ENCODE measurements at places on chromosomes 7 and 10. TPM values are rescaled to one million over a fixed set of nuclear protein-coding genes. Genes with fewer than 3 reads are reported as not detected.

DNA sequence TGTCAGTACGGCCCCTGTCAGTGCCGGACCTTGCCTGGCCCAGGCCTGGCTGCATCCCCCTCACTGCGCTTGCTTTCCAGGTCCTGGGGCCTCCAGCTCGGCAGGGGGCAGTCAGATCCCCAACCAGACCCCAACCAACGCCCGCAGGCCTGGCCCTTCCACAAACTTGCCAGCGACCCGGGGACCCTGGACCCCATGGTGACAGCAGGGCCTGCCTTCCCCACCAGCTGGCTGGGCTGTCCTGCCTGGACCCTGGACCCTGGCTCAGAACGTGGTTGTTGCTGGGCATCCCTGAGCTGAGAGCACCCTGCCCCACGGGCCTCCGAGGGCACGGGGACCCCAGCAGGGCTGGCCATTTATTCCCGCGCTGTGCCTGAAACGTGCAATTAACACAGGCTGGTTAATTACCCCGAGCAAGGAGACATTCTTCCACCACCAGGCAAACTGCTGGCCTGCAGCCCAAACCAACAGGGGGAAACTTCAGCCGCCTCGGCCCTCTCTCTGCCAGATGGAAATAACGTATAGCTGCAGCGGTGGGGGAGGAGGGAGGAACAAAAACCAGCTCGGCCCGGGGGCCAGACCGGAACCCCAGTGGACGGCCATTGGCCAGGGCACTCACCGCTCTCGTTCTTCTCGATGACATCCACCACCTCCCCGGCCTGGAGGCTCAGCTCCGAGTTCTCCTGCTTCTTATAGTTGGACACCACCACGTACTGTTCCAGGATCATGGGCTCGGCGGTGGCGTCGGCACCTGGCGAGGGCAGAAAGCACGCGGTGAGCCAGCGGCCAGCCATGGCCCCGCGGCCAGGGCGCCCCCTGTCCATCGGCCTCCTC, 167.1 kb downstream of the NEURL1 start:
- no peak for DNase-seq

EPDR1 gene
- total RNA-seq: 38.7 TPM

POP7 gene
- 25.1 TPM for total RNA-seq

GRCh38 chr7:83040484-83040883, 122.2 kb downstream of the PCLO start:
- no peak for DNase-seq

TPST1 gene
- 4.8 TPM for total RNA-seq

- no peak for DNase-seq
Observed at GRCh38 chr10:15485684-15486316, 114.7 kb upstream of the FAM171A1 start.

DNA sequence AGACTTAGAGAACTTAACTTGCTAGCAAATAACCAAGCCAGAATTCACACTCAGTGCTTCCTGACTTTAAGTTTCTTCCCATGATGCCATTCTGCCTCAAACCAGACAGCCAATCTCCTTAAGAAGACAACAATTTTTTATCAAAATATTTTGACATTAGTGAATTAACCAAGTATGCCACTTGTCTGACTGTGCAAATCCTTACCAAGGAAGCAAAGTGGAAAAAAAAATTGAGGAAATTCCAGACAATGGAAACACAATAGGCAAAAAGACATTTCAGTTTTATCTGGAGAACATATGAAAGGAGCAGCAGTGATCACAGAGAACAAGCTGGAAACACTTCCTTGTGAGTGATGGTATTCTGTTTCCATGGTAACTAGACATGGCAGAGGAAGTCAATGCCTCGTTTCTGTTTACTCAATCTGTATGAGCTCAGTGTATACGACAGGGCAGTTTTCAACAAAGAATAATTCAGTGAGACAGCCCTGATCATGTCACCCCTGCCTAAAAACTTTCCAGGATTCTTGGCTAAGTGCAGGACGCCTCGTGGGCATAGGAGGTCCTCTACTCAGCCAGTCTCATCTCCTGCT, 114.2 kb downstream of the DYNC1I1 start:
- DNase-seq: no peak

DNA sequence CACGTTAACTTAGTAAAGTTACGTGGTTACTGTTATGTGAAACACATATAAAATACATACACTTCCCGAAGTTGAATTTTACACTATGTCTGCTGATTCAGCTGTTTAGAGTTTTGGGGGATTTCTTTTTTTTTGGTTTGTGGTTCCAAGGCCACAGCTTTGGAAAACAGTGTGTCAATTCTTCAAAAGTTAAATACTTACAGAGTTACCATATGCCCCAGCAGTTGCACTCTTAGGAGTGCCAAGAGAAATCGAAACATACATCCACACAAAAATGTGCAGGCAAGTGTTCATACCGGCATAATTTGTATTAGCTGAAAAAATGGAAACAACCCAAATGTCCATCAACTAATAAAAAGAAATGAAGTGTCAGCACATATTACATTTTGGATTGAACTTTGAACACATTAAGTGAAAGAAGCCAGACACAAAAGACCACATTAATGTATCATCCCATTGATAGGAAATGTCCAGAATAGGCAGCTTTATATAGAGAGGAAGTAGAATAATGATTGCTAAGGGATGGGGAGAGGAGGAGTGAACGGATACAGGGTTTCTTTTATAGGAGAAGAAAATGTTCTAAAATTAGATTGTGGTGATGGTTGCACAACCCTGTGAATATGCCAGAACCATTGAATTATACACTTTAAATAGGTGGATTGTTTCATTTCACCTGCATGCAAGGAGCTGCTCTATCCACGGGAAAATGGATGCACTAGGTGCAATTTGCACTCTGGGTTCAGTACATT, 17.6 kb downstream of the APBB1IP start:
- no peak for DNase-seq

WASHC2A gene
- 28.4 TPM for total RNA-seq

DNA sequence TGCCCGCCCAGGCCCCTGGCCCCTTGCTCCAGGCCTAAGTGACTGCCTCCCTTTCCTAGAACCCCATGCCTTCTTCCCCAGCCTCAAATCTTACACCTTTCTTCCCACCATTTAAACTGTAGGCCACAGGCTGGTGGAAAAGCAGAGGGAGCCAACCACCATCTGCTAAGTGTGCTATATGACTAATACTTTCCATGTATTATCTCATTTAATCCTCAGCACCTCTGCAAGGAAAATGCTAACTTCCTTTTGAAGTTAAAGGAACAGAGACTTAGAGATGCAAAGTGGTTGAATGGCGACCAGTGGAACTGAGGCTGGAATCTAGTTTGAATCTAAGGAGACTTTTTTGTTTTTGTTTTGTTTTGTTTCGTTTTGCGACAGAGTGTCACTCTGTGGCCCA, 17.8 kb upstream of the MTPAP start:
- DNase-seq: no peak

DNA sequence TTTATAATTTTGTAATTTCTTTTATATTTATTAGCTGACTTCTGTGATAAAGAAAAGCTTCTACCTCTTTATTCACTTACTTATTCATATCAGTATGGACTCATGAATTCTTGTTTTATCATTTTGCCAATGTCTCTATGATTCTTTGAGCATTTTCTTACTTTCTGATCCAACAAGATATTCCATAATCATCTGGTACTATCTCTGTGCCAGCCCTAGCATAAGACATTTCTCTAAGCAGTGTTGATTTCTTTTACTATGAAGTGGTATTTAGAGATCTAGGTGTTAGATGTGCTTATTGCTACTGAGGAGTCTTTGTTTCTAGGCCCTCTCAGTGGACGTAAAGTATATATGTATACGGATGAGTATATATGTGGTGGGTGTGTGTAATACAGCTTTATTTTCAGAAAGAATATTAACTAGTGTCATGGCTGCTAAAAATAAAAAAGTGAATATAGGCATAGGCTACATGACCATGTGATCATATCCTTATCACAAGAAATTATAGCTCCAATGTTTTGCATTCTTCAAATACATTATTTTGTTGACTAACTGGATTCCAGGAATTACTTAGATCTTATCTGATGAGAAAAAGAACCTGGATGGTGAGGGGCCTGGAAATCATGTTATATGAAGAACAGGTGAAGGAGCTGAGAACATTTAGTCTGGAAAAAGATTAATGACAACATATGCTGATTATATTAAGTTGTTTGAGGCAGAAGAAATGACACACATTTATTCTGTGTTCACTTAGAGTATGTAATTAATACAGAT, 13.1 kb downstream of the PHTF2 start:
- no peak for DNase-seq

LAMB1 gene
- total RNA-seq: 55.1 TPM

DNA sequence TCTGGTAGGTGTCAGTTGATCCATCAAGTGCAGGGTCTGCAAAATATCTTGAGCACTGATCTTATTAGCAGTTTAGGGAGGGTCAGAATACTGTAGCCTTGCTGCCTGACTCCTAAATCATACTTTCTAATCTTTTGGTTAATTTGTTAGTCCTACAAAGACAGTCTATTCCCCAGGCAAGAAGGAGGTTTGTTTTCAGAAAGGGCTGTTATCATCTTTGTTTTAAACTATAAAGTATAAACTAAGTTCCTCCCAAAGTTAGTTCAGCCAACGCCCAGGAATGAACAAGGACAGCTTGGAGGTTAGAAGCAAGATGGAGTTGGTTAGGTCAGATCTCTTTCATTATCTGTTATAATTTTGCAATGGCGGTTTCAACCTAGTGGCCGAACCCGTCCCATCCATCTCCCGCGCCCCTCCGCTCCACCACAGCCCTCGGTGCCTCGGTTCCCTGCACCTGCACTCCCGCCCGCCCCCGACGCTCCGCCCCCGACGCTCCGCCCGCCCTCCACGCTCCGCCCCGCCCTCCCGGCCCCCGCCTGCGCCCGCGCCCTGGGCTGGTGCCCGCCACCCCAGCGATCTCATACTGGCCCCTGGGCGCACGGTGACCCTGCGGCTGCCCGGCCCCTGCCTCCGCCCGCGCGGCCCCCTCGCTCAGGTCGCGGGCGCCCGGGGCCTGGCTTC, at the start of gene ADCK2:
Gene ADCK2 (plus strand): TSS at position 564 of the 681 bp plus-strand sequence. CDS start 386 bp downstream, outside the sequence.
- DNase-seq: peak; percentile 81

GRCh38 chr7:68744036-68744435, 854.2 kb upstream of the AUTS2 start:
- DNase-seq: no peak

DNA sequence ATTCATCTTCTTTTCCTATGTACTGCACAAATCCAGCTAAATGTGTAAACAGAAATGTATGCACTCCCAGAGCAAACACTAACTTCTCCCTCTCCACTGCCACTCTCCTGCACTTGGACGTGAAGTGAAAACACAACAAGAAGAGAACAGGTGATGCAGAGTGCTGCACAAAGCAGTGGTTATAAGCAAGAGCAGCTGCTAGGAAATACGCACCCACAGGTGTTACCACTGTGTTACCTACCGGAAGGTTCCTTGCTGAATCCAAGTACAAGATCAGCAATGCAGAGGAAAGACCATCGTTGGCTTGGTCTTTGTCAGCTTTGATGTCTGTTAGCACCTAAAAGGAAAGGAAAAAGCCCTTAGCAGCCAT, 54.6 kb upstream of the NCAPG2 start:
- no peak for DNase-seq

DNA sequence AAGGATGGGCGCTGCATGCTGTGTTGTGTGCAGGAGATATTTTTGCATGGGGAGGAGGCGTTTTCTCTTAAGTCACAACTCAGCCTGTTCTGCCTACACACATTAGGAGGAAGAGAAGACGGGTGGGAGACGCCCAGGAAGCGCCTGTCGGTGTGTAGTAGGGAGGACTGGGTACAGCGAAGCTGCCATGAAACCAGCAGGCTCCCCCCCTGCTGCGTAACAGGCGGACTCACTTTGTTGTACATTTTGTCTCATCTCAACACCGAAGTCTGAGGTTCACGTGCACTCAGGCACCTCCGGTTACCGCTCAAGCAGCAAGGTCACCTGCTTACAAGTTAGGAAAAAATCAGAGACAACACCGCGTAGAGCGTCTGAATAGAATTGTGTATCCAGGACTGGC, 56.3 kb downstream of the CRTAC1 start:
- no peak for DNase-seq

GRCh38 chr7:79730971-79731370, 277.5 kb upstream of the MAGI2 start:
- no peak for DNase-seq

- DNase-seq: no peak
Observed at GRCh38 chr7:4549681-4550080, 132.4 kb upstream of the FOXK1 start.

FFAR4 gene
- total RNA-seq: 0.08 TPM

ZNRF2 gene
- total RNA-seq: 11.7 TPM

GRCh38 chr10:63976538-63976937, 455.3 kb downstream of the REEP3 start:
- no peak for DNase-seq

ELN gene
- 41.2 TPM for total RNA-seq

MKRN1 gene
- 95.0 TPM for total RNA-seq

DNA sequence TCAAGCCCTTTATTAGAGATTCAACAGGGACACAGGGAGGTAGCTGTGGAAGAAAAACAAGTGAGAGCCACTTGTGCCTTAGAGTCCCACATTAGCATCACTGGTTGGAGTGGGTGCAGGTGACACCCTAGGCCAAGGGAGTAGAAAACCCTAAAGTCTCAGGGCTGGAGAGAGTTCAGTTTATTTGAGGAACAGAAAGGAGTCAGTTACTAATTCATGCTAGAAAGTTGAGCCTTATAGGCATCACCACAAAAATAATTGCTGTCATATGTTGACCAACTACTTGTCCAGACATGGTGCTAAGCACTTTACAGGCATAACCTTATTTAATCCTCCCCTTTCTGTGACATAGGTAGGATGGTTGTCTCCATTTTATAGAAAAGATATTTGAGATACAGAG, 20.9 kb upstream of the ACSL5 start:
- DNase-seq: no peak

CUZD1 gene
- total RNA-seq: 0.35 TPM

DNA sequence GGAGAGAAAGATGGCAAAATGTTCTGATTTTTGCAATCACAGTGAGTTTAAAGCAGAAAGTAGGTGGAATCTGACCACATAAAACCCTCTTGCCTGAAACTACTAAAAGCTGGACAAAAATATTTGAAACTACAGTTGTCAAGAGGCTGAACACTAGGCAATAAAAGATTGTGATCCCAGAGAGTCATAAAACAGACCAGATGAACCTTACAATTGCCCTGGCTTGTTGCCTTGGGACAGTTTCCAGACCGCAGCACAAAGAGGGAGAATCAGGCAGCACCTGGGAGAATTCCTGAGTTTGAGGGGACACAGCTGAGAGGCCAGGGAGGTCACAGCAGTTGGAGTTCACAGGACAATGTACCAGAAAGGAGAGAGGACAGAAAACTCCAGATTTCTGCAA, 107.3 kb upstream of the NANOS1 start:
- DNase-seq: no peak

NPSR1 gene
- not detected for total RNA-seq

ELFN1 gene
- total RNA-seq: 7.4 TPM

CYP3A5 gene
- total RNA-seq: 0.13 TPM

TRIM56 gene
- 16.6 TPM for total RNA-seq

GRCh38 chr10:112176543-112176942, 7.0 kb downstream of the GPAM start:
- no peak for DNase-seq

Data from cardiac septum (tissue), 1 donor.